ENCODE measurements at places on chromosomes 7 and 10. TPM values are rescaled to one million over a fixed set of nuclear protein-coding genes. Genes with fewer than 3 reads are reported as not detected.

Gene HABP2
- 0.72 TPM for total RNA-seq

Gene GCK
- not detected for total RNA-seq

Gene CASD1
- total RNA-seq = 15.1 TPM

- DNase-seq = no peak
Observed at GRCh38 chr10:74598891-74599566, 227.4 kb upstream of the KAT6B start.

DNA sequence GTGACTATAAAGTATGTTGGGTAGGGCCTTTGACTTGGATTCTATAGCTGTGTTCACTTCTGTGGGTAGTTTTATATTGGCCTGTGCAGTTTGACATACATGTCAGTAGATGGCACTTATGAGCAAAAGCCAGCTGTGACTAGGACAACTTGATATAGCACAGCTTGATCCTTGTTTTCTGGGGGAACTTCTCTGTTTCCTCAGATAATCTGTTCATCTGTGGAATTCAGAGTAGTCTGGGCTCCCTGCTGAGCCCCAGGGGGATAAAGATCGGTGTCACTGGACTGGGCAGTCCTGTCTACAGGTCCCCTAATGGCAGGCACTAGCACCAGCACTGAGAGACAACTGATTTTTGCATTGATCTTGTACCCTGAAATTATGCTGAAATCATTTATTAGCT is 25.4 kb downstream of the CYP2C9 start:
- DNase-seq = no peak

All from suprapubic skin (tissue), 4 donors.